ENCODE measurements at places on chromosomes 6 and 20. TPM values are rescaled to one million over a fixed set of nuclear protein-coding genes. Genes with fewer than 3 reads are reported as not detected.

MYT1 gene
- not detected for total RNA-seq

PTGIS gene
- 0.30 TPM for total RNA-seq

SYNJ2 gene
- 55.4 TPM for total RNA-seq

GPX5 gene
- not detected for total RNA-seq

GMNN gene
- 39.8 TPM for total RNA-seq

TNFRSF6B gene
- 328 TPM for total RNA-seq

WDR27 gene
- total RNA-seq = 10.3 TPM

HTR1E gene
- not detected for total RNA-seq

ABCC10 gene
- 19.1 TPM for total RNA-seq

CDSN gene
- total RNA-seq = not detected

CNR1 gene
- total RNA-seq = not detected

PRR18 gene
- not detected for total RNA-seq

PDYN gene
- not detected for total RNA-seq

LGSN gene
- total RNA-seq = not detected

HCRTR2 gene
- total RNA-seq = not detected

PTK7 gene
- total RNA-seq = 27.7 TPM

LRRN4 gene
- total RNA-seq = 0.07 TPM

TMEM200A gene
- total RNA-seq = 0.27 TPM

STMND1 gene
- total RNA-seq = not detected

SFTA2 gene
- not detected for total RNA-seq

All from mammary microvascular endothelial cell (primary cell).